CD4-positive, alpha-beta T cell treated with Interleukin-15 for 4 hours (primary cell): ENCODE measurements at places on chromosomes 3 and 15.

- DNase-seq = no peak
Observed at GRCh38 chr3:123706871-123707270, 122.0 kb upstream of the HACD2 start.

GRCh38 chr3:107705046-107705445, 182.3 kb downstream of the BBX start:
- DNase-seq = no peak

GRCh38 chr3:46670000-46670890, 23.2 kb downstream of the ALS2CL start:
- DNase-seq = no peak

GRCh38 chr3:181455276-181455675, 256.4 kb upstream of the SOX2 start:
- no peak for DNase-seq

DNA sequence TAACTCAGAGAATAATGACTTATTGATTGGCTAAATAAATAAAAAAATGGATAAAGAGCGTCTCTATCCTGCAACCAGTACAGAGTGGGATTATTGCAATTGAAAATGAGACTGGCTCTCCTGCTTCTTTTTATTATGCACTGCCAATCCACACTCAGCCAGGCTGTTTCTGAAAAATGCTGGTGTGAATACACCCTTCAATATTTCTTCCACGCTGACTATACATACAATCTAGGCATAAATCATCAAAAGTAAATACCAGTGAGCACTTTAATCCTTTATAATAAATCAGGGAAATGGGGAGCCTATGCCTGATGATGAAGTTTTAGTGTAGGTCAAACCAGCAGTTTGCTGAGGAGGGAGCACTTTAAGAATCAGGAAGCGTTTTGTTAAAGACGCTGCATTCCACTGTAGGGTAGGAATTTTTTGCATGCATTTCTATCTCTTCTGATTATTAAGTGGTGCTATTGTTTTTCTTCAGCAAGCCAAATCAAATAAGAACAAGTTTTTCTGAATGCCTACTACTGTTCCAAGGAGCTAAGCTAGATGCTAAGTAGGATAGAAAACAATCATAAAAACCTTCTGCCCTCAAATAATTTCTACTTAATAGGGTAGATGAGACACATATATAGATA, 781.5 kb downstream of the TBL1XR1 start:
- no peak for DNase-seq

GRCh38 chr15:68053001-68053400, 1.1 kb upstream of the PIAS1 start:
- no peak for DNase-seq
